ENCODE measurements at places on chromosomes 5 and 9.

DNA sequence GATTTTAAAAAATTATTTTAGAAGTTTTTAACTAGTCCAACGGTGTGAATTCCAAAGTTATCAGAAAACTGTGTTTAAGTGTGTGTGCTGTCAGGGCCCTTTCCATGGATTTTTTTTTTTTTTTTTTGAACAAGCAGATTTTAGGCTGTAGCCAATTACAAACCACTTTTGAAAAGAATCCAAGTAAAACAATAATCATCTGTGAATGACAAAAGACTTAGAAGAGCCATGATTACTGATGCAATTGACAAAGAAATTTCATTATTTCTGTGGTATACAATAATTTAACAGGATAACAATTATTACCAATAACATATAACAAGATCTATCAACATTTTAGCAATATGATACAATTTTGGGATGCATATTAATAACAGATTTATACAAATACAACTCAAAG is 16.2 kb upstream of the PAIP1 start:
- no peak for DNase-seq

- DNase-seq = no peak
Measured at GRCh38 chr5:179138568-179138925, 78.4 kb downstream of the ZNF354C start.

DNA sequence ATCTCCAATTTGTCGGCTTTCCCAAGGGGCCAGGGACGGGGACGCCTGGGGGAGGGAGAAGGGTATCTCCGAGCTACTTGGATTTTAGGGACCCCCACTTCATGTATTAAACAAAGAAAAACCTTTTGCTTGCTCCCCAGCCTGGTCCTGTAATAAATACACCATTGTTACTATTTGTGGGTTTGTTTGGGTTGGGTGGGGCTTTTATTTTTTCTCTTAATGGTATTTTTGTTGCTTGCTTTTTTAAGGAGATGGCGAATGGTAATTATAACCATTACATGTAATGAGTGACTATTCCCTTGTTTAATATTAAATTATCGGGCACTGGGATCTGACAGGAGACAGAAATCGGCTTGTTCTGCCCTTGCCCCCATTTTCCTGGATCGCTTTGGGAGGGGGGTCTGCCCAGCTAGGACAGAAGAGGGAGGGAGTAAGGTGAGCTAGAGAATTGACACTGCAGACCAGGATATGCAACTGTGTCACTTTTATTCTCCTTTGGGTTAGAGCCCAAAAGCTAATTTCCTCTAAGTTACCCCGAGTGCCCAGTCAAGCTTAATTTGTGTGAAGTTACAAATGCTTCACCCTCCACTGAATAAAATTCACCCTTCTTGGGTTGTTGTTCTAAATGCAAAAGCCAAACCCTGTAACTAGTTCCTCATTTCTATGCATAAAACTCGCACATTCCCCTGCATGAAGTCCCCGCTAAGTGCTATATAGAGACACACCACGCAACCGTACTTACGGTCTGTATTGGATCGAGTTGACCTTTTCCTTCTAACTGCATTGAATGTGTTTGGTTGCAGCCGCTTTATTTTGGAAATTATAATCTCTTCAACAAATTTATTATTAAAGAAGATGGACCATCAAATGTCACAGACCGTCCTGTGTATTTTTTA is 1.6 kb upstream of the ZNF608 start:
- no peak for DNase-seq

- no peak for DNase-seq
Measured at GRCh38 chr9:9002826-9003583, 1203.4 kb upstream of the DMAC1 start.

DNA sequence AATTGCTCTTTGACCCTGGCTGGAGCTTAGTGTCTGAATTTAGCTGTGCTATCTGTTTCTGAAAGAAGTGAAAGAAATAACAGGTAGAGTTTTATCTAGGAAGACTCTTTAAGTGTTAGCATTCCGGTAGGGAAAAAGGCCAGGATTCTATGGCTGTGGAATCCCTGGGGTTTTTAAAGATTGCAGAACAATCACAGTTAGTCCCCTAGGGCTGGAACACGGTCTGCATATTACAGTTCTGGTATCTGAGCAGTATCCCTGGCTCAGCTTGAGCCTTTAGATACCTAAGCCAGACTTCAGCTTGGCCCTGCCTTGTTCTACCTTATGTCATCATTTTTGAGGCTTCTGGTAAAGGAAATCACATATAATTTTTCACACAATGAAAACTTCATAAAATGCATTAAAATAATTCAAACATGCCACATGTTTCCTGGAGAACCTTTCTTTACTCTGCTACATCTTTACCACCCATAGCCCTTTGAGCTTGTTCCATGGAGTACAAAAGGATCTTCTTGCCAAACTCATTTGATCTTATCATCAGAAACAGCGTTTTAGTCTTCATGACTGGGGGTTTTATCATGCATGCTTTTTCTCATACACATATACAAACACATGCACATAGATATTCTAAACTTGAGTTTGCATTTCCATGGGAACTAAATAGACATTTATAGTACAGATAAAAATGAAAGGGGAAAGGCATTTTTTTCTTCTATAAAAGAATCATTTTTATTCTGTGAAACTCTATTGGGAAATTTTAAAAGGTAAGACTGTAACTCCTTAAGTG is 410.8 kb downstream of the CETN3 start:
- DNase-seq = no peak

- DNase-seq = no peak
Measured at GRCh38 chr5:107215611-107216010, 455.1 kb downstream of the EFNA5 start.

DNA sequence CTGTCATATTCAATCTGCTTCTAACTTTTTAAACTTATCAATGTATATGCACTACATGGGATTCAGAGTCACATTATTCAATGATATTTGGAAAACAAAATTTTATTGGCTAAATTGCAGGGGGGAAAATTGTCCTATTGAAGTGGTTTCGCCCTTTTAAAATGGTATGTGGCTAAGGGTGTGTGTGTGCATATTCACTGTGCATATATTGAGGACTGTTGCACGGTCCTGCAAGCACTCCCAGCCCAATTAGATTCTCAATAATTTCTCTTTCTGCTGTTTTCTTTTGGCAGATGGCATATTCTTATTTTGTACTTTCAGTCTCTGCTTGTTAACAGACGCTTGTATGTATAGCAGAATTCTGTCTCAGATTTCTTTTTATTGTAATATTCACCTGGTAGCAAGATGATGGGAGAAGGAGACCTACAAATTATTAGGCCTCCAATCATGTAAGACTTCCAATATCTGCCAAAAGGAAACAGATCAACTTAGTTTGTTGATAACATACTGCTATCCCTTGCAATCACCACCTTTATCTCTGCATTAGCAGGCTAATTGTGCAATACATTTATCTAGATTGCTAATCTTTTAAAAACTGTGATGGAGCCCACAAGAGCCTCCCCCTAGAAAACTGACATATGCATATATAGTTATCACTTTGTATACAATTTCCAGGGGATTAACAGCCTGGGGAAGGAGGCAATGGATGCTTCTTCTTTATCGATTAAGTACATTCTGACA is 411.5 kb downstream of the PLK2 start:
- DNase-seq = no peak

DNA sequence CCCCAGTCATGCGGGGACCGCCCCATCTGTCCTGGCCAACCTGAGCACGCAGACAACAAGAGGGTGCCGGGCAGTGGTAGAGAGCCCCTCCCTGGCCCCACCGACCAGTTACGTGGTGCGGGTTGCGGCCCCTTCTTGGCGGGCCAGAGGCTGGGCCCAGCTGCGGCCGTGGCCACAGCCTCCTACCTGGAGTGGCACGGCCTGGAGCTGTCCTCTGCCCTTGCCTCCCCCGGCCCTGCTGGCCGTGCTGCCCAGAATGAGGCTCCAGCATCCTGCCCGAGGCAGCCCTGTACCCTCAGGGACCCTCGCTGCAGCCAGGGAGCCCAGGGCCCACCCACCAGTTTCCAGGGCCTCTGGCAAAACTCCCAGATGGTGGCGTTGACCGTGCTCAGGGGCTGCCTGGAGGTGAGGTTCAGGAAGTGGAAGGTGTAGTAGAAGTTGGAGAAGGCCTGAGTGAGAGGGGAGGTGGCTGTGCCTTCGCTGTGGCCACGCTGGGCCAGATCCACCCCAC is 5.7 kb downstream of the ENTPD8 start:
- DNase-seq = no peak

- DNase-seq = no peak
Measured at GRCh38 chr5:143807401-143807800, 4.6 kb upstream of the HMHB1 start.

DNA sequence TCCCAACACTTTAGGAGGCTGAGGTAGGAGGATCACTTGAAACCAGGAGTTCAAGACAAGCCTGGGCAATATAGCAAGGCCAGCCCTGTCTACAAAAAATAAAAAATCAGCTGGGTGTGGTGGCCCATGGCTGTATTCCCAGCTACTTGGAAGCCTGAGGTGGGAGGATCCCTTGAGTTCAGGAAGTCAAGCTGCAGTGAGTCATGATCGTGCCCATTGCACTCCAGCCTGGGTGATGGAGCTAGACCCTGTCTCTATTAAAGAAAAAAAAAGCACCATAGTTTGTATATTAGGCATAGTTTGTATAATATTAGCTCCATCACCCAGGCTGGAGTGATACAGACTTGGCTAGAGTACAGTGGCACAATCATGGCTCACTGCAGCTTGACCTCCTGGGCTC is 9.6 kb upstream of the NME5 start:
- no peak for DNase-seq

DNA sequence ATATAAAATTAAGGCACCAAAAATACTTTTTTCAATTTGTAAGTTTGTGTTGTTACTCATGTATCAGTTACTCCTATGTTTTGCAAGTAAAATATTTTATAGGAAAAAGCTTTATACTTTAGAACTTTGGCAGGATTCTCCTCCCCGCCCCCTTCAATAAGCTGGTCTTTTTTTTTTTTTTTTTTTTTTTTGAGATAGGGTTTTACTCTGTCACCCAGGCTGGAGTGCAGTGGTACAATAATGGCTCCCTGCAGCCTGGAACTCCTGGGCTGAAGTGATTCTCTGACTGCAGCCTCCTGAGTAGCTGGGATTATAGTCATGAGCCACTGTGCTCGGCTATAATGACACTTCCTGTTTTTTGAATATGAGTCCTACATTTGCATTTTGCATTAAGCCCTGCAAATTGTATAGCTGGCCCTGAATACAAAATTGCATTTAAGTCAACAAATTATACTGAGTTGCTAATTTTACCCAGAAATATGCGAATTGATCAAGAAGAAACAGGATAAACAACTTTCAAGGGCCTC is 192.9 kb downstream of the PIK3R1 start:
- DNase-seq = no peak

- DNase-seq = no peak
Measured at GRCh38 chr5:864492-865167, 13.8 kb upstream of the ZDHHC11 start.

DNA sequence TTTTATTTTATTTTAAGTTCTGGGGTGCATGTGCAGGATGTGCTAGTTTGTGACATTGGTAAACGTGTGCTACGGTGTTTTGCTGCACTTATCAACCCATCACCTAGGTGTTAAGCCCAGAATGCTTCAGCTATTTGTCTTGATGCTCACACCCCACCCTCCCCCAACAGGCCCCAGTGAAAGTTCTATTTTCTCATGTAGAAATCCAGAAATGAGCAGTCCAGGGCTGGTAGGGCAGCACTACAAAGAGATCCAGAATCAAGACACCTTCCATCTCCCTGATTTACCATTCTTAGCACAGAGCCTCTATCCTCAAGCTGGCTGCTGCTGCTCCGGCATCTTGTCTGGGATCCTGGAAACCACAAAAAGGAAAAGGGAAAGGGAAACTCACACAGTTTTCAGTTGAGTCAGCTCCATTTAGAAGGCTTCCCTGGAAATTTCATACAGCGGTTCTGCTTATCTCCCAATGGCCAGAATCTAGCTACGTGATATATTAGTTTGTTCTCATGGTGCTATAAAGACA is 85.4 kb upstream of the SMARCA2 start:
- no peak for DNase-seq

DNA sequence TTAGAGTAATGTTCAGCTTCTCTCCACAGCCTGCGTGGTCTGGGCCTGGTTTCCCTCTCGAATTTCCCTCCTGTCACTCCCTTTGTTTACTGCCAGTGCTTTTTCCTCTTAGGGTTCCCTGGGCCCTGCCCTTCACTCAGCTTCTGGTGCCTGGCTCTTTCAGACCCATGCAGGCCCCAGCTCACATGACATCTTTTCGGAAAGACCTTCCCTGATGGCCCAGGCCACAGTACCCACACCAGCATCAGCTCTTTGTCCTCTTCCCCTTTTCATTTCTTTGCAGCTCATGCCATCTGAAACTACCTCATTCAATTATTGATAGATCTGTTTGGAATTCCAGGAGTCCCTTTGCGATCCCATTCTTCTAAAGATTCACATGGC is 68.1 kb upstream of the ABL1 start:
- no peak for DNase-seq

GRCh38 chr5:148443998-148444397 is 60.2 kb downstream of the FBXO38 start:
- peak; percentile 6 for DNase-seq

- no peak for DNase-seq
Measured at GRCh38 chr5:81021951-81022687, 62.0 kb downstream of the RASGRF2 start.

- DNase-seq = no peak
Measured at GRCh38 chr9:131126059-131126426, 657 bp downstream of the NUP214 start.

- DNase-seq = no peak
Measured at GRCh38 chr9:224582-225520, 10.2 kb downstream of the DOCK8 start.
